ENCODE measurements at places on chromosomes 1 and 21.

GRCh38 chr1:200294241-200294640 is 115.6 kb downstream of the ZNF281 start:
- no peak for DNase-seq

- no peak for DNase-seq
Observed at GRCh38 chr1:25702101-25702775, 85.6 kb downstream of the MAN1C1 start.

DNA sequence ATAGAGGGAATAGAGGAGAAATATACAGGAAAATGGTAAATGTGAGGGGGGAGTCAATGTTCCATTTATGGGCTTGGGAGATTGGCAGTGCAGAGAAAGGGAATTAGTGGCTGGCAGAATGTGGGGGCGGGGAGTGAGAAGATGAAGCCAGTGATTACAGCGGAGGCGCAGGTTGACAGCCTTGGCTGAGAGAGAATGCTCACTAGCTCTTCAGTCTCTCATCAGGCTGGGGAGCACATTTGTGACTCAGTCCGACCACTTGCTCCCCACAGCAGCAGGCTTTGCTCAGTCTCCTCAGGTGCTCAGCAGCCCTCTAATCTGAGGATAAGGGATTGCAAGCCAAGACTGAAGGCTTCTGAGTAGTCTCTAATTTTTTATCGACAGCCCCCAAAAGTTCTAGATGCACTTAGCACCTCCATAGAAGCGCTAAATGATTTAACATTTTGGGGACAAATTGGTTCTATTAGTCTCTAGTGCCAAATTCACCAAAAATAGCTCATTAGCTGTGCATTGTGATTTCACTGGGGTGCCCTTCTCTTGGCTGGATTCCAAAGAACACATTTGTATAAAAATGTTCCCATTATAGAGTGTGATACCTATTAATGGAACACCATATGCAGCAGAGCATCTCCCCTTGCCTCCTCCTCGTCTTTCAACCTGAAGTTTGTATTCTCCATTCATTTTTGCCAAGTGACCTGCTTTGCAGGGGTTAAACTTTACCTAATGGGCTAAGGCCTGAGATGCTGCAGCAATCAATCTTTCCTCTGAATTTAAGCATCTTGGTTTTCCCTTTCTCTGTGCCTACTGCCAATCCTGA is 191.8 kb downstream of the ZNF326 start:
- DNase-seq: no peak

DNA sequence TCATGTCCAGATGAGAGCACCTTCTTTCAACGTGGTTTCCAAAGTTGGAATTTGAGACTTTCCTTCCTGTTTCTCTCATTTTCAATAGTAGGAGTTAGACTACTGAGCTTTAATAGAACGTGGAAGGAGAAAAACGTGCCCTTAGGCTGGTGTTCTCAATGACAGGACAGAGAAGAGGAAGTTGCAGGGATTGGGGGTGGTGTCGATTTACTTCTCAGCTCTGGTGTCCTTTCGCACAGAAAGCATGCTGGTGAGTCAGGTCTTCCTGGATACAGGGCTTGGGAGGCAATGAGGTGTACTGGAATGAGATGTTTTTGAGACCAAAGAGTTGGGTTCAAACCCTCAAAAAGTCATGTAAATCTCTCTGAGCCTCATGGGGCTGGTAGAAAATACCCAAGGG is 67.1 kb downstream of the HIVEP3 start:
- no peak for DNase-seq

DNA sequence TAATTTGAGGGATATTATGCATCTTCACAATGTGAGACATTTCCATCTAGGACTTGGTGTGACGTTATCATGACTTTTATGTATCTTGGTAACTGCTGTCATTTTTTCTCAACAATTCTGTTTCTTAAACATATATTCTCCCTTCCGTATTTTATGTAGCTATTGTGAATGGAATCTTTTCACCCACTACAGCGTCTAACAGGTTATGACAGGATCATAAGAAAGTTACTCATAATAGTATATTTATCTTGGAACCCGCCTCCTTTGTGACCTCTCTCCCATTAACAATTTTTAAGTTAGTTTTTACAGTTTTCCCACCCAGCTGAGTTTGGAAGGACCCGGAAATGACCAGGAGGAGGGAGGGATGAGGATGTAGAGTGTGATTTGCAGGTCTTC is 6.8 kb upstream of the DMRTA2 start:
- DNase-seq: no peak

DNA sequence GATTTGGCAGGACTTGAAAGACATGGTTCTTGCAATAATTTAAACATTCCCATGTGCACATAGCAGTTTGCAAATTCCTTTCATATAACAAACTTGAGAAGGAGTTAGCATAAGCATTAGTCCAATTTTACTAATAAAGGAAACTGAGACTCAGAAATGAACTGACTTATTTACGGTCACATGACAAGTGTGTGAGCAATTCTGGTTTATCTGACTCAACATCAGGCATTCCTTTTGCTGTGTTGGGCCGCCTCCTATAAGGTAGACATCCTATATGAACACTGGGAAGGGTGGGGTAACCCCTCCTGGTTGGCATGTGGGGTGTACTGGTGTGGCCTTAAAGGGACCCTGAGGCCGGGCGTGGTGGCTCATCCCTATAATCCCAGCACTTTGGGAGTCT is 8.5 kb upstream of the CPT2 start:
- DNase-seq: no peak

- DNase-seq: peak; percentile 86
Observed at GRCh38 chr1:113456967-113457366, 66.7 kb downstream of the MAGI3 start.

GRCh38 chr1:177411381-177411780 is 240.6 kb downstream of the BRINP2 start:
- no peak for DNase-seq

GRCh38 chr1:229266274-229266673 is 4.6 kb upstream of the RAB4A start:
- DNase-seq: no peak

DNA sequence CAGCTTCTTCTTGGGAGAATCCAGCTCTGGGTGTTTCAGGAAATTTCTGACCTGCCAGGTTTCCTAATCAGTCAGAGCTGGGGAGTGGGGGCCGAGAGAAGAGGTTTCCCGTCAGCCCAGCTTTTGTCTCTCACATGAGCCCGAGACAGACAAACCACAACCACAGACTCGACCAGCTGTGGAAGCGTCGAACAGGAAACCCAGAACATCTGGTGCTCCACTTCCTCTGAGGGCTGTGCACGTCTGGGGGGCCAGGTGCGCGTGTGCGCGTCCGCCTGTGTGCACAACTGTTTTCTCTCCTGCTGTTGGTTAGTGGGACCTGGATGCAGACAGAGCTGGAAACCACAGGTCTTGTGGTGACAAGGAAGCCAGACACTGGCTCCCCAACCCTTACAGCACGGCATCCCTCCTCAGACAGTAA is 113.0 kb upstream of the SLC25A33 start:
- no peak for DNase-seq

GRCh38 chr1:200867018-200867811 is 5.6 kb upstream of the GPR25 start:
- no peak for DNase-seq

GRCh38 chr1:114345930-114346479 is 165.0 kb downstream of the TRIM33 start:
- DNase-seq: no peak

GRCh38 chr21:17650292-17650691 is 37.6 kb upstream of the BTG3 start:
- DNase-seq: no peak

DNA sequence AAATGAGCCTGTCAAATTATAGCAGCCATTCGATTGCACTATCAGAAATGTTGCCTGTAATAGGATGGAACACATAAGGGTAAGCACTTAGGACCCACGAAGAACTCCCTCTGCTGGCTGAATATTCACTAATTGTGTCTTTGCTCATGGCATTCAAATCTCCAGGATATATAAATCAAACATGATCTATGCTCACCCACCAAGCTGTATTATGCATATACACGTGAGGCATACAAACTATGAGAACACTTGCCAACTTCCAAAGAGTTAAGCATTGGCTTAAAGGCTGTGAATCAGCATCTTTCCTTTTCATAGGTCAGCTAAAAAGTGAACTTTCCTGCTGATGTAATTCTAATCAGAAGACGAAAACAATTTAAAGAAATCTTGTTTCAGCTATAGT is 34.5 kb downstream of the TMPRSS15 start:
- DNase-seq: peak; percentile 1

Measured in LoVo (cell line).